ENCODE measurements at places on chromosomes 12 and 14.

- DNase-seq: no peak
Measured at GRCh38 chr14:92973261-92973797, 50.4 kb downstream of the CHGA start.

DNA sequence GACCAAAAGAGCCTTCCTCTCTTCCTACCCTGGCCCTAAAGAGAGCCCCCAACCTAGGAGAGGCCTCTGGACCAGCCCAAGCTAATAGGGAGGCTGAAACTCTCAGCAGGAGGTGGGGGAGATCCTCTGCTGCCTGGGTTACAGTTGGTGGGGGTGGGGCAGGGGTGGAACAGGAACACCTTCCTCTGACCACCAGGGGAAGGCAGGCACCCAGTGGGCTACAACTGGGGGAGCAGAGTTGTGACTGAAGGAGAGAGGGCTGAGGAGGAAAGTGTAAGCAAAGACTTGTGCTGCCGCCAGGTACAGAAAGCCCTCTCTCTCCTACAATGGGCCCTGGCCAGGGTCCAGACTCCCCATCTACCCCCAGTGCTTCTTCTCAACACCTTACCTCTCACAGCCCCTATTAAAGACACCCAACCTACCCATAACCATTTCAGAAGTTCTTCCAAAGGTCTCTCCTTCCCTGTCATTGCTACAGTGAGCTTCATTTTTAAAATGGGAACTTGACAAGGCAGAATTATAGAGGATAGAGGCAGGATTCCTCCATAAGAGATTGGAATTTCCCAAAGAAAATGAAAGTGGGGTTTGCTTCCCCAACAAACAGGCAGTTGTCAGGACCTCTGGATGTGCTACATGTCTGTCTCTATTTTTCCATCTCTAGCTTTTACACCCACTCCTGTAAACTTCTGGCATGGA, 1.4 kb downstream of the MYO1A start:
- no peak for DNase-seq

DNA sequence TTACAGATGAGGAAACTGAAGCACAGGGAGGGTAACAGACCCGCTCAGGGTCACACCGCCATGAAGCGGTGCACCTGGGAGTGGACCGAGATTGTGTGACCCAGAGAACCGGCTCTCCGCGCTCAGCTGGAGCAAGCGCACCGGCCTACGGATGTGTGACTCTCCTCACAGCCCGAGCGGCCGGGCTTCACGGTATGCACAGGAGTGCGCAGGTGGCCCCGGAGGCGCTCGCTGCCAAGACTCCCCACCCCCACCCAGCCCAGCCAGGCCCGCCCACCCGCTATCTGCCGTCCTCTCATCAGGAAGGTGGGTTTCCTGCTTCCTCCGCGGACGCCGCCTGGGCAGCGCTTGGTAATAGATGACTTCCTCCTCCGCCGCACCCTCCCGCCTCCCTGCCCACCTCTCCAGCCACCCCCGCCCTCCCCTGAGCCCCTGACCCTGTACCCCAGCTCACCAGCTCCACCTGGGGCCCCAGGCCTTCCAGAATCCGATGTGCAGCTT, 110.7 kb downstream of the NCOR2 start:
- no peak for DNase-seq

GRCh38 chr12:51669271-51669670, 78.2 kb downstream of the SCN8A start:
- no peak for DNase-seq

- peak; percentile 13 for DNase-seq
Measured at GRCh38 chr12:58833853-58834252, 86.5 kb downstream of the LRIG3 start.

DNA sequence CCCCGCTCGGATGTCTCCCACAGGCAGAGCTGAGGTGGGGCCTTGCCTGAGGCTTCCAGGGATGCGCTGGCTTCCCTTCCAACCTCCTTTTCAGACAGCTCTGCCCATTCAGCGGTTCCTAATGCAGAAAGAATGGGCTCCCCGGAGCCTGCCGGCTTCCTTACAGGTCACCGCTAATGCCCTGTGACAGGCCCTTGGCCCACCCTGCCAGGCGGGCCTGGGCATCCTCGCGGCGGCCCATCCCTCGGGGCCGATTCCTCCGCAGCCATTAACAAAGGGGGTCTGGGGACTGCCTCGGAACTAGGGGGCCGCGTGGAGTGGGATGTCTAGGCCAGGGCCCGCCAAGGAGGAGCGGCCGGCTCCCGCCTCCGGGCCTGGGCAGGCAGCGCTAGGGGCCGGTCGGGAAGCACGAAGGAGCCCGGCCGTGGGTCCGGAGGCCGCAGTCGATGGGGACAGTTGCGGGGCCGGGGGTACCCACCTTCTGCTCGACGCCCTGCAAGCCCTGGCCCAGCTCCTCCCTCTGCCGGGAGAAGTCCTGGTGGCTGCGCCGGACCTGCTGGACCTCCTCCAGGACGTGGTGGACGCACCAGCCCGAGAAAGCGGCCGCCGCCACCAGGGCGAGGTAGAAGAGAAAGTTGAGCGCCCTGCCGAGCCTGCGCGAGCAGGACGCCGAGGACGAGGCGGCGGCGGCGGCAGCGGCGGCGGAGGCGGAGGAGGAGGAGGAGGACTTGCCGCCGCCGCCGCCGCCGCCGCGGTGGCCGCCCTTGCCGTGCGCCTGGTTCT, 738 bp downstream of the CKAP4 start:
- peak; percentile 79 for DNase-seq

DNA sequence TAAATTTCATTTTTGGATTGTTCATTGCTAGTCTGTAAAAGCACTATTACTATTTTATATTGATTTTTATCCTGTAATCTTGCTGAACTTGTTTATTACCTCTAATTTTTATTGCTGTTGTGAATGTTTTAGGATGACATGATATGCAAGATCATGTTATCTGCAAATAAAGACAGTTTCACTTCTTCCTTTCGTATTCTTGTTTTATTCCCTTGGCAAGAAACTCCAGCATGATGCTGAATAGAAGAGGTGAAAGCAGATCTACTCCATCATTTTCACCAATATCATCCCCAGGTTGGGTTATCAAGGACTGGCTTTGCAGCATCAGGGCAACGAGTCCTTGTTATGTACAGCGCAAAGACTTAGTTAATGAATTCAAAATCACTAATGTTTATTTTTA, 2.7 kb upstream of the CLECL1 start:
- DNase-seq: no peak

DNA sequence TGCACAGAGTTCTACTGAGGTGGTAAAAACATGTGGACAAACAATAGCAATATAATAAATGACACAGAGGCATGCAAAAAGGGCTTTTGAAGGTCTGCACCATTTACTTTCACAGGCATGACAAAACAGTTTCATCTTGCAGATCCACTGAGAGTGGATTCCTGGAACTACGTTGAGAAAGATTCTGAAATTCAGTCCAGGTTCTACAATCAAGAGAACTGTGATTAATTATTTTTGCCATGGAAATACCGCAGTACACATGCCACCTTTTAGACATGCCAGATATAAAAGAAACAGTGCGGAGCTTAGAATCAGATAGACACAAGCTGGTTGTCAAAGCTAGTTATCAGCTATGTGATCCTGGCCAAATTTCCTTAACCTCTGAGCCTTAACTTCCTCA, 4.8 kb downstream of the CSRP2 start:
- DNase-seq: no peak

GRCh38 chr14:61435563-61436337, 114.4 kb downstream of the PRKCH start:
- no peak for DNase-seq

- DNase-seq: no peak
Measured at GRCh38 chr12:56188131-56188777, 1.0 kb downstream of the SMARCC2 start.

DNA sequence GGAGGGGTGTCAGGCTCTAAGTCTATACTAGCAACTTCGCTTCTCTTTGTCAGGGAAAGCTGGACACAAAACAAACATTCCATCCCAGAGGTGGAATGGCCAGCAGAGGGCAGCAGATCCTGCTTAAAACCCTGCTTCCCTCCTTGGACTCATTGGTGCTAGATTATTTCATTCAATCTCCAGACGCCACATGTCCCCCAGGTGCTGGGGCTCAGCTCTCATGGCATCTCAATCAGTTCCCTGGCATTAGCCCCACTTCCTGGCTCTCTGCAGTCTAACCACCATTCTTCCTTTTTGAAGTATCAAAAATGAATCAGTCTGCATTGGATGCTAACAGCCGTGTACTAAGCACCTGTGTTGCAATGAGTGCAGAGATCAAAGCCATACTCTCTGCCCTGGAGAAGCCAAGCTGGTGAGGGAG, 8.1 kb upstream of the PPP1R1A start:
- peak; percentile 73 for DNase-seq

DNA sequence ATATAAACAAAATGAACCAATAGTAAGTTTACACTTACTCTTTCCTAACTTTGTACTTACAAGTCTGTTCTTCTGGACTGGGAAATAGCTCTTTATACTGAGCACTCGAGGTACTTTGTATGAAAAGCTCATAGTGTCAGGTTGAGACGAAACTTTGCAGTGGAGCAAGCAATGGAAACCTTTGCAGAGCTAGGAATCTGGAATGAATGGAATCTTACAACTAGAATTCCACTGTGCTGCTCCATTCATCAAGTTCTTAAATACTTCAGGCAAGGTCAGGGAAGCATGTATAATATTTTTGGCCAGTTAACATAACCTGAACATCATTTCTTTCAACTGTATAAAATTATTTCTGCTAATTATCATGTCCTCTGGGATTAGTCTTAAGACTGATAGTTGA, 1327.5 kb upstream of the FLRT2 start:
- no peak for DNase-seq

- DNase-seq: no peak
Measured at GRCh38 chr12:107704041-107704440, 18.4 kb downstream of the PWP1 start.
